ENCODE measurements at places on chromosomes 3 and 15.
A peak's percentile ranks its signal among the peaks of the same experiment; 100 is the strongest.

DNA sequence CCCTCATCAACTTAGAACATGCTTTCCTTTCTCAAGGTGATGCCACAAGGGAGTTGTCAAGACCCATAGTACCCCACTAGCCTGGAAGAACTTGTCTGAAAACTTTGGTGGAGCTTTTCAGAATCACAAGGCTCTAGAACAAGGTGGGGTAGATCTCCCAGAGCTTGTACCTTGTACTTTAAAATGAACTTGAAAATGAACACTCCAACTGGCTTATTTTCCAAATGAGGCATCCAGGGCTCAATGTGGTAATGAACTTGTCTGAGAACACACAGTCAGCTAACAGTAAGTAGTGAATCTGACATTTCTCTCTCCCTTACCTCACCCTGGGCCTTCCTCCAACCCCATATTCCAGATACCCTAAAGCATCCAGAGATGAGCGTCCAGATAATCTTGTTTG lies 81.8 kb upstream of the THBS1 start:
- no peak for DNase-seq

GRCh38 chr3:170622369-170623159 lies 36.7 kb upstream of the SLC7A14 start:
- no peak for DNase-seq

DNA sequence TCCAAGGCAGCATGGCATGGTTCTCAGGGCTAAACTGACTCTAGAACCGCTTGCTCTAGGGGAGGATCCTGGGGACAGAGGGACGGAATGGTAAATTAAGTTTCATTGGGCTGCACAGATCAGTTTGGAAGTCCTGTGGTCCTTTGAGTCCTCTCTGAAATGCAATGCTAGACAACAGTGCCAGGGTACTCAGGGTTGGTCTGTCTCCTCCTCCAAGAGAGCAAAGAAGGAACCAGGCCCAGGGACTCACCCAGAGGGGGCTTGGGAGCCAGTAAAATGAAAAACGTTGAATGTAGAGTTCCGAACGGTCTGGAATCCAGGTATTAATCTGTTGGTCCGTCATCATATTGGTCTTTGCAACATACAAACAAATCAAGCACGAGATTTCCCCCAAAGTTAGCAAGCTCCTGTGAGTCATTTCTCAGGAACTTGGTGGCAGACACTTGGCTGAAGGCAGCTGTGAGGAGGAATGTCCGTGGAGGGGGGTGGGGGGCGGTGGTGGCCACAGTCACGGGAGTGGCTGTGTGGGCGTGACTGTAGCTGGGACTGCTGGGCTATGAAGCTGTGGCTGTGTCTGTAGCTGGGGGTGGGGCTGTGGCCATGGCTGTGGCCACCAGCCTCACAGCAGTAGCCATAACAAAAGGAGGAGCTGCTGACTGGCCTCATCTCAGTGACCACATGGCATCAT lies 361.0 kb downstream of the SHQ1 start:
- peak; percentile 42 for DNase-seq

DNA sequence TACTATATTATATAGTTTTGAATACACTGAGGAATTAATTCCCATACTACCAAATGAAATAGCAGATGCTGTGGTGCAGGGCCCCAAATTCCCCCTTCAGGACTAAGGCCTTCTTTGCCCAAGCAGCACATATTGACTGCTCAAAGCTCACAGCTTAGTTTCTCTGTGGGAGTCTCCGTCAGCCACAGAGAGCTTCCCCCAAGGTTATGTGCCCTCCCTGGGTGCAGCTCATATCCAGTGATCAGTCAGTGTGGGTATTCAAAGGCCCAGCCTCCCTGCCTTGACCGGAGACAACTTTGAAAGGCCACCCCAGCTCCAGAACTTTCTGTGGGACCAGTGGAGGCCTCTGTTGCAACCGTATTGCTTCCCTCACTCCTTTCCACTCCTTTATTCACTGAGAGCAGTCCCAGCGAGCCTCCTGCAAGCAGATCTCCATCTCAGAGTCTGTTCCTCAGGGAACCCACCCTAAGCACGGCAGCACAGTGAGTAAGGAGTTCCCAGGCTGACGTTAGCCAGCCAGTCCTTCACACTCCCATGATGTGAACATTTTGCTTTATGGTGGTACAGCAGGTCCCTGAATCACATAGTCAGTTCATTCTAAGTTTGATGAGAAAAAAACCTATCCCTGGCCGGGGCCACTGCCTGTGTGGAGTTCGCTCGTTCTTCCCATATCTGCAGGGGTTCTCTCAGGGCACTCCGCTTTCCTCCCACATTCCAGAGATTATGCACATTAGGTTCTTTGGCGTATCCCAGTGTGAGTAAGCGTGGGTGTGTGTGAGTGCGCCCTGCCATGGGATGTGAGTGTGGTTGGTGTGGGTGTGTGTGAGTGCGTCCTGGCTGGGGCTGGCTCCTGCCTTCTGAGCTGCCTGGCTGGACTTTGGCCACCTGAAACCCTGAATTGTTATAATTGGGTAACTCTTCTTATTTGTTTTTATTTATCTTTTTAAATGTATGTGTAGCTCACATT lies 64.4 kb upstream of the PPARG start:
- DNase-seq, result no peak

GRCh38 chr3:123377243-123377740 lies 71.6 kb downstream of the ADCY5 start:
- DNase-seq, result no peak

GRCh38 chr3:187507905-187508304 lies 139.7 kb downstream of the RTP4 start:
- no peak for DNase-seq

DNA sequence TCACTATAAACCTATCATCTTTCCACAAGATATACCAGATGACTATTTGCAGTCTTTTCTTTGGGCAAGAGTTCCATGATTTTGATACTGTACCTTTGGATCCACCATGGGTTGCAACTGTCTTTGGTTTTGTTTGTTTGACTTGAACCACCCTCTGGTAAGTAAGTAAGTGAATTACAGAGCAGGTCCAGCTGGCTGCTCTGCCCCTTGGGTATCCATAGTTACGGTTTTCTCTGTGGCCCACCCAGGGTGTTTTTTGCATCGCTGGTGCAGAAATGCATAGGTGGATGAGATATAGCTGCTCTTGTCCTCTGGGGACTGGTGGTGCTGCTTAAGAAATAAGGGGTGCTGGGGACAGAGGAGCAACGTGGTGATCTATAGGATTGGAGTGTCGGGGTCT lies 33.8 kb downstream of the CHDH start:
- peak; percentile 10 for DNase-seq

DNA sequence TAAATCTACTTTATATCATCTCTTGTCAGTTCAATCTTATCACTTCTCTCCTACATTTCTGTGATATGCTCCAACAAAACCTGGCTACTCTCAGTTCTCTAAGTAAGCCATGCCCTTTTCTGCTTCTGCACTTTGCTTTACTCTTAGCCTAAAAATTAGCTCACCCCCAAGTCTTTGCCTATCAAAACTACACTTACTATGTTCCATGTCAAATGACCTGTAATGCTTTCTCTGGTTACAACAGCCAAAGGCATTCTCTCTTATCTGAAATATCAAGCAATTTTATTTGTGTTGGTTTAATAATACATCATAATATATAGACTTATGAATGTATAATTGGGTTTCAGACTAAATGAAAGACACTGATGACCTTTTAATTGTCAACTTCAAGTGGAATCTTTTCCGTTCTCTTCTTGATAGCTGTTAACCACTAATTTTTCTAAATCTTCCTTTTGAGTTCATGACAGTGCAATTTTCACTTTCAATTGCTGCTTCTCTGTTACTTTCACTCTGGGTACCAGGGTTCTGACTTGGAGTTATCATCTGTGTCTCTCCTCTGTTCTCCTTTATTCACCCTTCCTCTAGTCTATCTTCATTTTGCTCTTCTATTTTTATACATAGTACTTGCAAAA lies 619.0 kb upstream of the GOLIM4 start:
- DNase-seq, result no peak

DNA sequence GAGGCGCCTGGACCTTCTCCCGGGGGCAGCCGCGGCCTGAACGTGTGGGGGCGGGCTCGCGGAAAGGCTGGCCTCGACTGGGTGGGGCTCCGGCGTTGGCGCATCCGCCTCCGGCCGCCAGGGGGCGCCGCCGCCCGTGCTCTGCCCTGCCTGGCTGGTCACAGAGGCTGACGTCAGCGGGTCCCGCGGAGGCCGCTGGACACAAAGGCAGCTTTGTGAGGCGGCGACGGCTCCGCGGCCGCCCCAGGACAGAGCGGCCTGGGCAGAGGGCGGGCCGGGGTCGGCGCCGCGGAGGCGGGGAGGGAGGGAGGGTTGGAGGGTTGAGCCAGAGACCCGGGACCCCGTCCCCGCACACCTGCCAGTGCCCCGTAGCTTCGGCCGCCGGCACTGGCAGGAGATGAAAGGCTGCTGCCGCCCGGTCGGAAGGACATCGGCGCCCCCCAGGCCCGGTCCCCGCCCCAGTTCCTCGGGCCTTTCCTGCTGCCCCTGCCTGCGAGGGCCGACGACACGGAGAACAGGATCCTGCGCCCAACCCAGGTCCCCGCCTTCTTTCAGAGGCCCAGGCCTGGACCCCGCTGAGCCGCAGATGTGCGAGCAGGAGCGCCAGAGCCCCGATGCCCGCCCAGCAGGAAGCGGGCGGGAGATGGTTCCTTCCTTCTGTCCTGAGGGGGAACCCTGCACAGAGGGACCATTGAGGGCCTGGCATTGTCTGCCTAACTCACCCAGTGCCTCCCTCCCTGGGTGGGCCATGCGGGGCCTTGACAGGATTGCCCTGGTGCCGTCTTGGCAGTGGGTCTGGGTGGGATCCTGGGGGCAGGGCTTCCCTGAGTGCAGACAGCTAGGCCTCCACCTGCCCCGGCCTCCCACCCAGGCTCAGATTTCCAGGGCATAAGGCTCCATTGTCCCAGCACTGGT lies 8.7 kb upstream of the SEMA3B start:
- peak; percentile 96 for DNase-seq

GRCh38 chr3:42572278-42572677 lies 9.5 kb downstream of the SEC22C start:
- DNase-seq, result peak; percentile 42

- DNase-seq, result no peak
Observed at GRCh38 chr3:15291589-15292541, 40.5 kb downstream of the SH3BP5 start.

- DNase-seq, result no peak
Observed at GRCh38 chr3:126528419-126528799, 4.5 kb downstream of the CHST13 start.

- no peak for DNase-seq
Observed at GRCh38 chr3:30241721-30242120, 364.7 kb upstream of the TGFBR2 start.

DNA sequence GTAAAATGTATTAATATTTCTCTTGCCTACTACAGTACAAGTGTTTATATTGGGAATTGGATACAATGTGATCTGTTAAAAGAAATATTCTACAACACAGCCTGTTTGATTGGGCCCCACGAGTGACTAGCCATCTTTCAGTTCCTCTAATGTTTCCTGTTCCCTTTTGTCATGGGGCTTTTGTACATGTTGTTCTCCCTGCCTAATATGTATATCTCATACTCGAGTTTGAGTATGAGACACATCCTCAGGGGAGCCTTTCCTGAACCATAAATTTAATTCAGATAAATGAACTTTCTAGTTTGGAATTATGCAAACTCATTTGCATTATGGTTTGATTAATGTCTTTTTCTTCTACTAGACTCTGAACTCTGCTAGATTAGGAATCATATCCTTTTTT lies 65.5 kb downstream of the MEF2A start:
- no peak for DNase-seq

DNA sequence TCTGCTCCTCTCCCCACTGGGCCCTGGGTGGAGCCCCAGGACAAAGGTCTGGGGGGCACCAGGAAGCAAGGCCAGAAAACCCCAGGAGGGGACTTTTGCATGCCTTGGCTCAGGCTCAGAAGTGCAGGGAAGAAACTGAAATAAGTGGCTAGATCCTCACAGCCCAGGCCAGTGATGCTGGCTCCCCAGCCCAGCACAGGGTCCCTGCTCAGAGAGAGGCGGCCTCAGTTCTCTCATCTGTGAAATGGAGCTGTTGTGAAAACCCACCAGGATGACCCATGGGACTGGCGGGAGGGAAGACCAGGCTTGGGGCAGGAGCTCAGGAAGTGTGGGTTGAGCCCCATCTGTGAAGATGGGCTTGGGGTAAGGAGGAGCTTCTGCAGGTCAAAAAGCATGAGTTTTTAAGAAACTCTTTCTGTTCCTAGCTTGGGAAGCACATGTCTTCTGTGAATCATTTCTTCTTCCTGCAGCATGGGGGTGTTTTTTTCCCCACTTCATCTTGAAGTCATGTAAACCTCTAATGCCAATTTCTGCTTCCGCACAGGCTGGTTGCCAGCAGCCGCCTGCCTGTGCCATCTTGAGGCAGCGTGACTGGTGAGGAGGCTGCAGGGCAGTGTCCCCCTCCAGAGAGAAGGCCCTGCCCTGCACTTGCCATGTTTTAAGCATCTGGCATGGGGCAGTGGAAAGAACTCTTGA lies 118.6 kb downstream of the SMAD6 start:
- peak; percentile 25 for DNase-seq

DNA sequence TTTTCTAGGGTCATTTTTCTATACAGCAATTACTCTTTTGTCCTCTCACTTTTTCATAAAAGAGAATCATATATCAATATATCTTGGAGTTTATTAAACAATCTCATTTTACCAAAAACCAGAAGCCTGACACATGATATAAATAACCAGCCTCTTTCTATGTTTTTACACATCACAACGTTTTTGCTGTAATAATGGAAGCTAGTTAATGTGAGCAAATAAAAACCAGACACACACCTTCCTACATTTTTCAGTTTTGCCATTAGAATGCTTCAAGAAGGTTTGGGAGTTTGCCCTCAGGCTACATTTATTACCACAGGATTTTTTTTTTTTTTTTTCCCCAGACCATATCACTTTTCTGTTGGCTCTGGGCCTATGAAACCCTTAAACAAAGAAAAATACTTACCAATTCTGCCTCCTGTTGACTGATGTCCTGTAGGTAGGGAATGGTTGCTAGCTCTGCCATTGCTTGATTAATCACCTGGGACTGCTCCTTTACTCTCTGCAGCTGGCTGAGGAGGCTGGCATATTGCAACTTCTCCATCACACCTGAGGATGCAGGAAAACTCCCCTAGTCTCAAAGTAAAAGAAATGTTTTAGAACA lies 165.5 kb downstream of the ECT2 start:
- no peak for DNase-seq

GRCh38 chr3:190883973-190884832 lies 21.7 kb upstream of the GMNC start:
- DNase-seq, result peak; percentile 63

DNA sequence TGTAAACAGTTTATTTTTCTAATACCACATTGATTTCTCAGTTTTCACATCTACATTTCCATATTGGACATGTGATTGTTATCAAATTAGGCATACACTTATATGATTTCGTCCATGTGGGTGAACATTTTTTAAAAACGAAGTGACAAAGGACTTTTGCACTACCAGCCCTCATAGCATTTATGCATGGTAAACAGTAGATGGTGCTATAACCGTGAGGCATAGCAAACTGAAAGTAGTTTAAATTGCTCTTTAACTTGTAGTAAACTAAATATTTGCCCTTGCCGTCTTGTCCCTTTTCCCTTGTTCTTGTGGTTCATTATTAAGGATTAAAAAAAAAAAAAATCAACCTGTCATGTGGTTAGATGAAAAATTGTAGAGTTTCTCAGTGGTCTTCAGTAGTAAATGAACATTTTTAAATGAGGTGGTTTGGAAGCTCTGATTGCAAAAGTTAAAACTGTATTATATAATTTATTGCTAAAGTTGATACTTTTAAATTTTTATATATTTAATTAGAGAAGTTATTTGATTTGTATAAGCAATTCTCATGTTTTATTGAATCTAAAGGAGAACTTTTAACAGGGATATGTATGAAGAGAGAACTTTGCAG lies 24.0 kb downstream of the STX19 start:
- no peak for DNase-seq
